ENCODE measurements at places on chromosomes 6 and 20. TPM values are rescaled to one million over a fixed set of nuclear protein-coding genes. Genes with fewer than 3 reads are reported as not detected.

The PTCRA gene
- not detected for total RNA-seq

The PNPLA1 gene
- total RNA-seq, result 0.25 TPM

The PRR18 gene
- 0.25 TPM for total RNA-seq

The RWDD1 gene
- 19.7 TPM for total RNA-seq

The KCNQ2 gene
- total RNA-seq, result 136 TPM

The R3HDML gene
- total RNA-seq, result not detected

The EFCAB8 gene
- total RNA-seq, result not detected

The VWA7 gene
- 0.98 TPM for total RNA-seq

The IBTK gene
- total RNA-seq, result 60.5 TPM

The IFT52 gene
- total RNA-seq, result 48.4 TPM

The PACSIN1 gene
- 2.7 TPM for total RNA-seq

The SLC35D3 gene
- total RNA-seq, result 0.25 TPM

The ZBP1 gene
- not detected for total RNA-seq

The RBM24 gene
- total RNA-seq, result 26.1 TPM

The GSTA3 gene
- not detected for total RNA-seq

The PRDM13 gene
- total RNA-seq, result not detected

The BTN3A1 gene
- 22.9 TPM for total RNA-seq

The LTB gene
- not detected for total RNA-seq

The ADAM33 gene
- 2.0 TPM for total RNA-seq

The RIPOR3 gene
- total RNA-seq, result 0.98 TPM

The DSTN gene
- total RNA-seq, result 208 TPM

The TULP1 gene
- under 0.01 TPM for total RNA-seq

The HLA-DRA gene
- total RNA-seq, result 2.2 TPM

The CPXM1 gene
- 10.1 TPM for total RNA-seq

The LGSN gene
- 0.25 TPM for total RNA-seq

The EEF1A2 gene
- 209 TPM for total RNA-seq

The LY6G5C gene
- 1.2 TPM for total RNA-seq

The RAET1L gene
- 0.25 TPM for total RNA-seq
